HFFc6 (cell line): ENCODE measurements at places on chromosomes 12 and 14. TPM values are rescaled to one million over a fixed set of nuclear protein-coding genes. Genes with fewer than 3 reads are reported as not detected.

DNA sequence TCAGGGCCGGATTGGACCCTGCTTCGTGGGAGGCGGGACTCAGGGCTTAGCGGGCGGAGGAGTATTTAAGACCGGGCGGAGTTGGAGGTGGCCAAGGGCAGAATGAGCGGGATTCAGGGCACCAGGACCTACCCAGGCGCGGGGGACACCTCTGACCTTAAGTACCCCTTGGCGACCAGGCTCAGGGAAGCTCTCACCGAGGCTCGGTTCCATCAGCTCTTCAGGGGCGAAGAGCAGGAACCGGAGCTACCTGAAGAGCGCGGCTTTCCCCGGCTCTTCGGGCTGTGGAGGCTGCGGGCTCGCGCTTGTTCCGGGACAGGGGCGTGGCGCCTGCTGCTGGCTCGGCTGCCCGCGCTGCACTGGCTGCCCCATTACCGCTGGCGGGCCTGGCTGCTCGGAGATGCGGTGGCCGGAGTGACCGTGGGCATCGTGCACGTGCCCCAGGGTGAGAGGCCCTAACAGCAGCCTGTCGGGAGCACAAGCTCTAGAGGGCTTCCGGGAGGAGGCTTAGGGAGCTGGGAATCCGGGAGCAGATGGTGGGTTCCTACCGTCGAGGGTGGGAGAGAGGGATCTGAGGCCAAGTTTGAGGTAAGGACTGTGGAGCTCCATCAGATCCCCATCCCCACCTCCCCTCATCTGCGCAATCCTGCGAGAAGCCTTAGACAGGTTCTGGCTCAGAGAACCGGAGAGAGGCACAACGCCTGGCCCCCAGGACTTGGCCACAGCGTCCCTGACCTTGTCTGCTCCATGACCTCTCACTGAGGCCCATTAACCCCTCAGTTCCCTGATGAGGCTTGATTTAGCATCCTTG lies 8.4 kb downstream of the ARHGEF25 start:
- no peak for DNase-seq

The KIF21A gene
- 0.76 to 2.7 TPM (median 2.6 TPM) in 3 replicates for total RNA-seq

GRCh38 chr14:63524537-63525155 lies 18.5 kb downstream of the PPP2R5E start:
- no peak for DNase-seq

The SLC8A3 gene
- not detected in 3 replicates for total RNA-seq

GRCh38 chr12:51923506-51924365 lies 16.4 kb downstream of the ACVRL1 start:
- no peak for DNase-seq

GRCh38 chr12:21697904-21698630 lies 40.4 kb upstream of the LDHB start:
- peak; percentile 3 for DNase-seq

The AMN gene
- total RNA-seq: not detected in 3 replicates

DNA sequence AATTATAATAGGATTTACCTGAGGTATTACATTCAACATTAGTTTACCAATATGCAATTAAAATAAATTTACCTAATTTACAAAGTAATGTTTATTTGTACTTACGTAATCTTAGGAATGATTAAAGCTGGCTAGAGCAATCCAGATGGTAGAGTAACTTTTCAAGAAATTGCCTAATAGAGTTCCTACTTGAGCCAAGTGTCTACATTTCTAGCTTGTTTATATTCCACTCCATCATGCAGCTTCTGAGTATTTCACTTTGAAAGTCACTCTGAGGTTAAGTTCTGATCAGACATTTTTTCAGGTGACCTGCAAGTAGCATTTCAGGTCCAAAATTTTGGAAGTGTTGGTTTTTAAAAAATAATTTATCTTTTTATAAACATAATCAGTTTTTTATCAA lies 1080.7 kb downstream of the TRHDE start:
- DNase-seq: no peak

DNA sequence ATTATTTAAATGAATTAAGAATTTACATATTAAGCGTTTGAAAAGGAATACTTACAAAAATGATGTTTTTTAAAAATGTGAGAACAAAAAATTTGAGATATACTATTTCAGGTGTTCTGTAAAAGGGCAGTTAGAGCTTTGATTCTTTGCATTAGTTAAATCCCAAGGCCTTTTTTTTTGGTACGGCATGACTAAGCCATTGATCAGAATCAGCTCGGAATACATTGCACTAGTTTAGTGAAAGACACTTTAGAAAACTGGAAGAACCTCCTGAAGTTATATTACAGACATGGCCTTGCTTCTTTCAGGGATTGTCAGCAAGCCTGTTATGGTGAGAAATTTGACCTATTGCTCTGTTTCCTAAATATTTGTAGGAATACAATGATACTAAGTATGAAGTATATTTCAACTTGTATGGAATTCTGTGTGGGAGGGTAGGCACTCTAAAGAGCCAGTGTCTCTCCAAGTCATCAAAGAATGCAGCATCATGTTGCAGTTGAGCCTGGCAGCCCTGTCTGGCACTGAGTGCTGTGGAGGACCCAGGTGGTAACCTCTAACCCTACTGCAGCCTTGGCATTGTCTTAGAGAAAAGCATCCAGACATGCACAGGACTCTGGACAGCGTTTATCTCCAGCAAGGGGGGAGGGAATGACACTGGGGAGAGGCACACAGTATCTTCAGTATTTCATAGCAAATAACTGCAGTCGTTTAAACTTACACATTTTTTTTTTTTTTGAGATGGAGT lies 1.5 kb downstream of the KLC1 start:
- DNase-seq: no peak

- no peak for DNase-seq
These were observed 7.5 kb downstream of the HOXC4 start for GRCh38 chr12:54060975-54061778.

The KCNH3 gene
- 0.05 TPM in 1 of 3 replicates, not detected in the others for total RNA-seq

GRCh38 chr14:56992332-56992820 lies 182.1 kb upstream of the OTX2 start:
- no peak for DNase-seq

- DNase-seq: no peak
These were observed 268.2 kb downstream of the DPF3 start for GRCh38 chr14:72625689-72626088.
